ENCODE measurements at places on chromosomes 6 and 20.
A peak's percentile ranks its signal among the peaks of the same experiment; 100 is the strongest.

DNA sequence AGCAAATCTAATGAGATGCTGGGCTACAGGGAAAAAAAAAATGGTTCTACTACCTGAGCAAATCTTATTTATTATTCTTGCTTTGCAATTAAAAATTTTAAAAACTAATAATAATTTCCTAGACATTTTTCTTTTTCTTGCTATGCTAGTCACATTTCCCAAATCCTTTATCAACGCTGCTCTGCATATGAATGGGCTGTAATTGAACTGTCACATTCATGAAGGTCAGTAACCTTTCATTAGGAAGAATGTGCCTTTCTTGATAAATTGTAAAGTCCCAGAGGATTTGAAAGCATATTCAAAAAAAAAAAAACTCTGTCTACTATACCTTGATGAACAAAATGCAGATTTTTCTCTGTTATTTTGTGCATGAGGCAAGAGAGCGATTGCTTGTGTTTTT, 538.7 kb upstream of the ID4 start:
- DNase-seq: no peak

DNA sequence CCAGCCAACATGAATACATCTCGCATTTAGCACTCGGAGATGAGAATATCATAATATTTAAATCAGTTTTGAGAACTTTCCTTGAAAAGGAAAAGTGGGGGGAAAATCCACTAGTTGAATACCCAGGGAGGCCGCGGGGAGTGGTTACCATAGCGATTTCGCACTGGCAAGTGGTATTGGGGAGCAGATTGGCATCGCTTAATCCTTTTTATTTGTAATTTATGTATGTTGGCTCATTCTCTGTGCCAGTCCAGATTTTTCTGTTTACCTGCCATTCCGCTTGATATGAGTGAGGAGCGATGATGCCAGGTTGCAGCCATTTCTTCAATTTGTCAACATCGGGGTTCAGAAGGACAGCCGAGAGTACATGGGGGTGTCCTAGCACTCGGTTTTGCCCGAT, 291.8 kb downstream of the ZNF217 start:
- no peak for DNase-seq

DNA sequence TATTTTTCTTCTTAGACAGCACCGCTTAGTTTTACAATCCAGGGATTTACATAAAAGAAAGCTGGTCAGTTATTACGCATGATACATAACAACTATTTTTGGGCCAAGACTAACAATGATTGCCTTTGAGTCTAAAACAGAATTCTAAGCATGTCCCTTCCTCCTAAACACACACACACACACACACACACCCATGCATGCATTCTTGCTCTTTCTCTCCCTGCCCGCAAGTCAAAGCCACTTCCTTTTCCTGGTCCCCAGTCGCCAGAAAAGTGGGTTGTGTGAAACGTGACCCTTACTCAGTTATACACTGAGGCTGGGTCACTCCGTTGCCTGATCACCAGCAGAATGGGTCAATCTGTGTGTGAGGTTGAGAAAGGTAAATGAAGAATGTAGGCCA, 31.4 kb downstream of the FYN start:
- peak; percentile 89 for DNase-seq

DNA sequence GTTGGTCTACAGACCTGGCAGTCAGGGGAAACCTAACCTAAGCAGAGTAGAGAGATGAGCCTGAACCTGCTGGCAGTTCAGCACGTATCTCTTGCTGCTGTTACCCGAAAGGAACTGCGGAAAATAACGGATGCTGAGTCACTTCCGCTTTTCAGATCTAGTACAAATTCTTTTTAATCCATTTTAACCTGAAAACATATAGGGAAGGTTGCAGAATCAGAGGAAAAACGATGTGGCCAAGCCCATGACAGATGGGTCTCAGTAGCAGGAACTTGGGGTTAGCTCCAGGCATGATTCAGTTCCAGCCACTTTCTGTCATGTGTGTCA, 351.9 kb upstream of the PRND start:
- peak; percentile 83 for DNase-seq

DNA sequence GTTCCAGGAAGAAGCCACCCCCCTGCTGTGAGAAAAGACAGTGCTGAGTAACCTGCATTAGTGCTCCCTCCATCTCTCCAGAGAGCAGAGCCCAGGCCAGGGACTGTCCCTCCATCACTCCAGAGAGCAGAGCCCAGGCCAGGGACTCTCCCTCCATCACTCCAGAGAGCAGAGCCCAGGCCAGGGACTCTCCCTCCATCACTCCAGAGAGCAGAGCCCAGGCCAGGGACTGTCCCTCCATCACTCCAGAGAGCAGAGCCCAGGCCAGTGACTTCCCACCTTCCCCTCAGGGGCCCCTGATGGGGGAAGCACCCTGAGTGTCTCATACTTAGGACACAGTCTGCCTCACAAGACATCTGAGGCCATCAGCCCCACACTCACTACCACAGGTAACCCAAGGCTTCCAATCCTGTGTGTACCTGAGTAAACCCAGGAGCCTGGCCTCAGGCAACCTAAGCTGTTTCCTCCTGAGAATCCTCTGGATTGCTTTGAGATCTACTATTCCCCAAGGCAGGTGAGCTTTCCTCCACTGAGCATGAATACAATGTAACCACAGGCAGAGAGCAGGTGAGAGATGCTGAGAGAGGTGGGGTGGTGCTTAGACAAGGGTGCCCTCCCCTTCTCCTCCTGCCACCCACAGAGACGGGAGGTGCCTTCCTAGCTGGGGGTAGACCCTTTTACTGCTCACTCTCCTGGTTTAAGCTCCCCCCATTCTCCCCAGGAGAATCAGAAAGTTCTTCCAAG, 4.9 kb downstream of the TBXT start:
- no peak for DNase-seq

GRCh38 chr20:21508230-21509078, 5.4 kb downstream of the NKX2-2 start:
- DNase-seq: no peak

- DNase-seq: no peak
These were observed 609.0 kb downstream of the QKI start for GRCh38 chr6:164023535-164023934.
